ENCODE measurements at places on chromosomes 4 and X.
A peak's percentile ranks its signal among the peaks of the same experiment; 100 is the strongest.

DNA sequence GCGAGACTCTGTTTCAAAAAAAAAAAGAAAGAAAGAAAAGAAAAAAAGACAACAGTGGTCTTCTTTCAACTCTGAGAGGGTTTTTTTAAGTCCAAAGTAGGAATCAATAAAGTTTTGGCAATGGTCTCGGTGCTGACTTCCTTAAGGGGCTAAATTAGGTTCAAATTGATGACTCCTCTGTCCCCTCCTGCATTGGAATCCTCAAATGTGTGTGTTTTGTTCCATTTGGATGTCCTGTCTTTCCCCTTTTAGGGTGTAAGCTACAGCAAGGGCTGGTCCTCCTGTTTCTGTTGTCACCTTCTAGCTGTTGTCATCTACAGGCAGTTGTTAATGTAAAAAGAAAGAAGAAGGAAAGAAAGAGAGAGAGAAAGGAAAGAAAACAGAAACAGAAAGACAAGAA is 84.3 kb upstream of the PLAC1 start:
- no peak for DNase-seq

- peak; percentile 48 for DNase-seq
Observed at GRCh38 chrX:11778230-11778629, 20.2 kb downstream of the MSL3 start.

- peak; percentile 8 for DNase-seq
Observed at GRCh38 chrX:82589410-82589809, 918.7 kb upstream of the POU3F4 start.

GRCh38 chr4:114163051-114163450 is 183.6 kb upstream of the ARSJ start:
- peak; percentile 3 for DNase-seq

DNA sequence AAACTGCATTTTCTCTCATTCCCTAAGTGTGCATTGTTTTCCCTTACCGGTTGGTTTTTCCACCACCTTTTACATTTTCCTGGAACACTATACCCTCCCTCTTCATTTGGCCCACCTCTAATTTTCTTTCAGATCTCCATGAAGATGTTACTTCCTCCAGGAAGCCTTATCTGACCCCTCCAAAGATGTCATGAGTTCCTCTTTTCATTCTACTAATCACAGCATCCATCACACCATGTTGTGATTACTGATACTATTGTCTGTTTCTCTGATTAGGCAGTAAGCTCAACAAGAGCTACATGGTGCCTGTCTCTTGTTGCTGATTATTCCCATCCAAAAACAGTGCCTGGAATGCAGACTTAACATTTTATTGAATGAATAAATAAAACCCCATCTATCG is 2.9 kb upstream of the AFP start:
- no peak for DNase-seq

- DNase-seq, result no peak
Observed at GRCh38 chrX:117038918-117039440, 576.2 kb upstream of the CT83 start.

DNA sequence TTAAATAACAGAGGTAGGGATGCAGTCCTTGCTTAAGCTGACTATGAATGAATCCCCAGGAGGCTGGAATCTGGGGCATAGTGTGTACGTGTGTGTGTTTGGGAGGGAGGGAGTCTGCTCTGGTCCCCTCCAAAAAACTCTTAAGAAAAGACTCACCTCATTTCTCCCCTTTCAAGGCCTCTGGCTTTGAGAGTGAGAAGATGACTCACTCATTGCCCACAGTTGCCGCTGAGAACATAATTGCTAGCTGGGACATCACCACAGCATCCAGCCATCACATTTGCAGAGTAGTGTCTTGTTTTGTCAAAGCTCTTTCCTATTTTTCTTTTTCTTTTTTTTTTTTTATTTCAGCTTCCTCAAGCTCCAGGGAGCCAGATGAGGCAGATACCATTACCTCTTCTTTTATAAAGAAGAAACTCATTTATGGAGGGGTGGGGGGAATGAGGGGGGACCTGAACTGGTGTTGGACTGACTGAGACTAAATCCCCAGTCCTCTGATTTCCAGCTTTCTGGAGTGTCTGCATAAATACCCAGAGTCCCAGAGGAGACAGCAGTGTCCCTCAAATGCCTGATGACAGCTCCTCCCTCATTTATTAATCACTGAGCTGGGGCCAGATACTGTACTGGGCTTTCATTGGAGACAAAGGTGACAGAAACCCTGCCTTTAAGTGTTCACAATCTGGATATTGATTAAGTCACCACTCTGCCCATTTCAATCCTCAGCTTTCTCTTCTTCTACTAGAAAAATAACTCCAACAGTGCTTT is 61.9 kb upstream of the LAS1L start:
- DNase-seq, result peak; percentile 58

DNA sequence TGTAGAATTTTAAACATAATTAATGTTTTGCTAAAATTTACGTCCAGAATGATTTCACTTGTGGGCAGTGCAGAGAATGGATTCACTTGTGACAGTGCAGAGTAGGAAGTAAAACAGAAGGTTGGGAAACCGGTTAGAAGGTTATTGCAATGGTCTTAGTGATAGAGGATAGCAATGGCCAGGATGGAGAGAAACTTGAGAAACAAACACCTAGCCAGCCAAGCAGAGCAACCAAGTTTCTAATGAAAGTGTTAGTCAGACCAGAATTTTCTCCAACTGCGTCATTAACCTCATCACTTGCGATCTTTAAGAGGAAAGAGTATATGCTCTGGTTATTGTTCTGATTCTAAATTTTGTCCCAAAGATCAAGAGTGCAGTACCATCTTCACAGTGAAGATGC is 50.0 kb upstream of the TBC1D9 start:
- no peak for DNase-seq

DNA sequence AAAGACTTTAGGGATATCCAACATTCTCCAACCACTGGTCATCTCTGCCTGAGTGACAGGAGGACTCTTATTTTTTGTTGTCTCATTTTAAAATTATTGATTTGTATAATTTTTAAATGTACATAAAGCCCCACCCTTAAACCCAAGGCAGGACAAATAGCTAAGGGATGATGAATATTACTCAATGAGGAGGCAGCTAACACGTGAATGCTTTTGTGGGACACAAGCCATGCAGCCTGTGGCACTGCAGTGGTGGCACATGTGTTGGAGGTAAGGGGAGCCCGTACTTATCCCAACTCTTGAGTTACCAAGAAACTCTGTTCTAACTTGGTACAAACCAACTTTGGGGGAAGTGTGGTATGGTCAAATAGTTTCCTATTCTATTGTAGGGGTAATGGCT is 19.5 kb downstream of the MID1IP1 start:
- no peak for DNase-seq

- DNase-seq, result no peak
Observed at GRCh38 chr4:38749336-38749735, 33.5 kb downstream of the TLR10 start.

GRCh38 chr4:17027495-17027894 is 129.1 kb upstream of the LDB2 start:
- peak; percentile 99 for DNase-seq

DNA sequence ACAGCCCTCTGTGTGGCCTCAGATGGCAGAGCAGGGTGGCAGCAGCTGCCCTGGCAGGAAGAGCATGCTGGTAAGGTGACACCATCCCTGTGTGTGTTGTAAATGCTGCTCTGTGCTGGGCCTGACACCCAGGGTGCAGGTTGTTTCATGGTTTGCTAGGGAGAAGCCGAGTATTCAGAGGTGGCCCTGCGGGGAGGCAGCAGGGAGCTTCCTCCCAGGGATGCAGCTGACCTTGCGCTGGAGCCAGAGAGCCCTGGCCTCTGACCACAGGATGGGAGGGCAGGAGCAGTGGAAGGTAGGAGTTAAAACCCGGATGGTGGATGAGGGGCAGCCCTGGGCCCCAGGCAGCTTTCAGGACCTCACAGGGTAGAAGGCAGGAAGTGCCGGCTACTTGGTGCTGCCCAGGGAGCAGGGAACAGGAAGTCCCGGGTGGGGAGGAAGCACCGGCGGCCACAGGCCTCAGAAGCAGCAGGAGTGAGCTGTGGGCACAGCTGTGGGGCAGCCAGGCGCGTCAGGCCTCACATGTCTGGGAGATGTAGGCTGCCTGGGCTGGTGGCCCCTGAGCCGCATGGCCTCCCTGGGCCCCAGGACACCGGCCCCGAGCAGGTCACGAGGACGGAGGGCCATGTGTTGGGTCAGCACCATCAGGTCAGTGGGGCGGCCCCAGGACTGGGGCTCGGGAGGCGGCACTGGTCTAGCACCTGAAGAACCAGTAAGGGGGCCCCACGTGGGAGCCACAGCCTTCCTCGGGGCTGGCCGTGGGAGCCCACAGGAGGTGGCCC is 19.1 kb downstream of the SH3BP2 start:
- DNase-seq, result peak; percentile 70

All from fibroblast of mammary gland (primary cell).